ENCODE measurements at places on chromosomes 2 and 18. TPM values are rescaled to one million over a fixed set of nuclear protein-coding genes. Genes with fewer than 3 reads are reported as not detected.

The CD8B2 gene
- total RNA-seq: 0.54 TPM

The ADD2 gene
- 6.9 TPM for total RNA-seq

The TBR1 gene
- 0.05 TPM for total RNA-seq

DNA sequence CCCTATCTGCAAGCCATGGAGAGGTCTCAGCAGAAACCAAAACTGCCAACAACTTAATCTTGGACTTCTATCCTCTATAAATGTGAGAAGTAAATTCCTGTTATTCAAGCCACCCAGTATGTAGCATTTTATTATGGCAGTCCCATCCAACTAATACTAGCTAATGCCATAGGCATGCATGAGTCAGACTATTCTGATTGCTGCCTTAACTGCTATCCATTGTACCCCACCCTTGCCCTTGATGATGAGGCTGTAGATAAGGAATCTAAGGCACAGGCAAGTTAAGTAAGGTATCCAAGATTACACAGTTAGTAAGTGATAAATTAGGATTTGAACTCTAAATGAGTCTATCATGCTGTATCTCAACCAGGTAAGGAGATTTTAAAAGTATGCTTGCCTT is 223.0 kb downstream of the UBE2E3 start:
- H3K4me1 ChIP-seq: peaks cover 26% of the 10 kb centered on the region
- no peak for DNase-seq
- H3K36me3 ChIP-seq: peaks cover 56% of the 10 kb centered on the region
- H3K27me3 ChIP-seq: no peaks in the 10 kb centered on the region

- H3K4me3 ChIP-seq: no peak overlapping the region
- H3K27ac ChIP-seq: no peak overlapping the region
- DNase-seq: no peak
- no peaks in the 10 kb centered on the region for H3K4me1 ChIP-seq
Measured at GRCh38 chr2:1607971-1608688, 136.2 kb downstream of the PXDN start.

DNA sequence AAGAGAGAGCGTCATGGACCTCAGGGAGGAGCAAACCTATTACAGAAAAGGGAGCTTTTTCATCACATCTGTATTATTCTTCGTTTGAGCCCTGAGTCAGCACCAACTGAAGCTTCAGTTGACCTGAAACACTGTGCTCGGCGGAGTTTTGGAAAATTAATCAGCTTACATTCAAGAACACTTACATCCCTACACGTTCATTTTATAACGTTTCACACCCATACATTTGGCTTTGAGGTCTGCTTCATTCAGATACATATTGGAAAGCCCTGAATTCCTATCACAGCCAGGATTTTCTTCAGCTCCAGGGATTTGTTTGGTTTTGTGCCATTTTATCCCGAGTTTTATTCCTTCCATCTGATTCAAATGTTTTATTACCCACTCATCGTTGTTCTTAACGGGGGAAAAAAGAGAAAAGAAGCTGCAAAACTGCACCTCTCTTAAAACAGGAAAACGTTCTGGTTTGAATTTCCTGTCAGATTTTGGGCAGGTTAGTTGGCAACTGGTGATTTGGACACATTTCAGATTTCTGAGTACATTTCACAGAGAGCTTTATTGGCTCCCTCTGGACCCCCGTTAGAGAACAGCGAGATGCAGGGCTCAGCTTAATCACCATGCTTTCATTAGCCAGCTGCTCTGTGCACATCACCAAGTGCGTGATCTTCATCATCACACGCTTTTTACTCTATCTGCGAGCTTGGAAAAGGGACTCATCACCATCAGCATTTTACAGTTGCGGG is 88.8 kb downstream of the CDC42EP3 start:
- H3K27ac ChIP-seq: no peak overlapping the region
- no peak overlapping the region for H3K4me3 ChIP-seq
- no peaks in the 10 kb centered on the region for H3K27me3 ChIP-seq
- peaks cover 52% of the 10 kb centered on the region for H3K4me1 ChIP-seq

The BAZ2B gene
- 3.9 TPM for total RNA-seq

- H3K27ac ChIP-seq: no peak overlapping the region
- H3K4me3 ChIP-seq: no peak overlapping the region
- H3K36me3 ChIP-seq: peaks cover 33% of the 10 kb centered on the region
Measured at GRCh38 chr2:127326289-127326945, 32.5 kb upstream of the ERCC3 start.

GRCh38 chr2:125427721-125428315 is 1228.1 kb upstream of the GYPC start:
- H3K36me3 ChIP-seq: no peaks in the 10 kb centered on the region
- no peak for DNase-seq
- no peaks in the 10 kb centered on the region for H3K4me1 ChIP-seq
- H3K4me3 ChIP-seq: no peak overlapping the region

- H3K27me3 ChIP-seq: no peaks in the 10 kb centered on the region
- no peaks in the 10 kb centered on the region for H3K36me3 ChIP-seq
- no peak for DNase-seq
- no peak overlapping the region for H3K4me3 ChIP-seq
- no peaks in the 10 kb centered on the region for H3K4me1 ChIP-seq
Measured at GRCh38 chr2:141728886-141729285, 401.9 kb downstream of the LRP1B start.

The RIT2 gene
- not detected for total RNA-seq

GRCh38 chr2:148519013-148519412 is 125.5 kb upstream of the EPC2 start:
- no peak for DNase-seq
- H3K4me3 ChIP-seq: no peak overlapping the region
- no peaks in the 10 kb centered on the region for H3K27me3 ChIP-seq
- no peak overlapping the region for H3K27ac ChIP-seq
- H3K36me3 ChIP-seq: peaks cover 2% of the 10 kb centered on the region
- H3K4me1 ChIP-seq: peaks cover 54% of the 10 kb centered on the region

The DES gene
- total RNA-seq: not detected

- DNase-seq: no peak
- no peak overlapping the region for H3K27ac ChIP-seq
- no peaks in the 10 kb centered on the region for H3K27me3 ChIP-seq
- H3K4me3 ChIP-seq: no peak overlapping the region
- no peaks in the 10 kb centered on the region for H3K4me1 ChIP-seq
Measured at GRCh38 chr2:72992734-72993102, 75.4 kb downstream of the EMX1 start.

The ERMN gene
- 2.1 TPM for total RNA-seq

The TEKT4 gene
- total RNA-seq: 0.27 TPM

The BCL2 gene
- 95.9 TPM for total RNA-seq

DNA sequence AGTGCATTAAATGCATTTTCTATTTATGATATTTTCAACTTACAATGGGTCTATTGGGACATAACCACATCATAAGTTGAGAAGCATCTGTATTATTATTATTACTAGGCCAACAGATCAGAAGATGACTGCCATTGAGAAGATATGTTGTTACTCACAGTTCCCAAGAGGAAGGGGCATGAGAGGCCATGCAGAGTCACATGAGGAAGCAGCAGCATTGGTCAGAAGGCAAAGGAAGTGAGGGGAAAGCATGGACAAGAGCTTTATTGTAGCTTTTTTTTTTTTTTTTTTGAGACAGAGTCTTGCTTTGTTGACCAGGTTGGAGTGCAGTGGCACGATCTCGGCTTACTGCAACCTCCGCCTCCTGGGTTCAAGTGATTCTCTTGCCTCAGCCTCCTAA is 66.2 kb upstream of the LCLAT1 start:
- no peak overlapping the region for H3K27ac ChIP-seq
- H3K4me3 ChIP-seq: no peak overlapping the region
- H3K27me3 ChIP-seq: peaks cover 13% of the 10 kb centered on the region
- no peak for DNase-seq
- no peaks in the 10 kb centered on the region for H3K36me3 ChIP-seq
- H3K4me1 ChIP-seq: peaks cover 1% of the 10 kb centered on the region

- peaks cover 7% of the 10 kb centered on the region for H3K27me3 ChIP-seq
- H3K4me1 ChIP-seq: no peaks in the 10 kb centered on the region
- H3K4me3 ChIP-seq: no peak overlapping the region
Measured at GRCh38 chr2:224366267-224366844, 35.6 kb downstream of the FAM124B start.

The SERPINB11 gene
- total RNA-seq: not detected

DNA sequence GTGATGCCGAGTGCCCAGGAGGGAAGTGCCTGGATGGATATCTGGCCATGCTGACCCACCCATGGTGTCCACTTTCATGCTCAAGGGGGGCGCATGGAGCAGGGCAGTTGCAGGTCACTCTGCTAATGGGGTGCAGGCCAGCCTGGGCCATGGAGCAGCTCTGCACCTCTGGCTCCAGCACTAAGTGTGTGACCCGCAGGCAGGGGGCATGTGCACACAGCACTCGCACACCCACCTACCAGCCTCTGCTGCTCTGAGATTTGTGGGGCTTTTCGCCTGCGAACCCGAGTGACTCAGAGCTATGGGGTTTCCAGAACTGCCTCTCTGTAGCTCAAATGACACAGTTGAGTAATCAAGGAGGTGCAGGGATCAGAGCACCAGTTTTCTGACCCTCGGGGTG is 66.2 kb downstream of the CYP26B1 start:
- H3K4me3 ChIP-seq: no peak overlapping the region
- no peaks in the 10 kb centered on the region for H3K27me3 ChIP-seq

The SERPINB10 gene
- not detected for total RNA-seq

The TPRKB gene
- 42.7 TPM for total RNA-seq

The SKOR2 gene
- total RNA-seq: not detected

The CEP192 gene
- total RNA-seq: 31.2 TPM

DNA sequence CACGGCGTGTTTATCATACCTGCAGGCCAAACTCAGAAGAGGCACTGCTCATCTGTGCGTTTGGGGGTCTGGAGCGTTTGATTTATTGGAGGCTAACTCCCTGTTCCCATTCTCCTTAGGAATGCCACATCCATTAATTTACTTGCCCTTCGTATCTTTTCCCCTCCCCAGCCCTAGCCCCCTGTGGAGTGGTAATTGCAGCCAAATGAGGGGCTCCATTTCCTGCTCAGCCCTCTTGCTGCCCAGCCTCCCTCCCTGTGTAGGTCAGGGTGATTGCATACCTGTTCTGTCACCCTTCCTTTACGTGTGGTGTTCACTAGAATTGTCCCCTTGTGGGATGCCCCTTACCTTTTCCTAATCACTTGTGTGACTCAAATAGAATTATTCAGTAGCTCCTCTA is 120.4 kb downstream of the MAP3K20 start:
- DNase-seq: no peak
- no peak overlapping the region for H3K4me3 ChIP-seq
- H3K36me3 ChIP-seq: peaks cover 11% of the 10 kb centered on the region
- H3K27ac ChIP-seq: no peak overlapping the region

DNA sequence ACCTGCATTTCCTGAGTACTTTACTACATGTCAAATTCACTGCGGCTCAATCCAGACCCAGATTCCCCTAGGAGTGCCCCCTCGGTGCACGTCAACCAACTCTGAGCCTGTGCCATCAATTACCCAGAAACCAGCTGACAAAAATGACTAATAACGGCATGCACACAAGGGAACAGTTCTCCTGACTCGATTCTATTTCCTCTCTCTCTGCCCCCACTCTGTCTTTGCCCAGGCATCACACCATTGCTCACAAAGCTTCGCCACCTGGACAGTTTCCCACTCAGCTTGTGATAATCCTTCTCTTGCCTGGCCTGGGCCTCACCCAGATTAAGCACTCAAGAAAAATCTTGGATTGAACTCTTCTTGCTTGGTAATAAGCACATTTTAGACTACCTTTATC is 115.3 kb upstream of the NDUFV2 start:
- no peaks in the 10 kb centered on the region for H3K36me3 ChIP-seq
- H3K27me3 ChIP-seq: peaks cover 2% of the 10 kb centered on the region
- no peak for DNase-seq
- no peak overlapping the region for H3K4me3 ChIP-seq
- H3K4me1 ChIP-seq: no peaks in the 10 kb centered on the region

The KCNIP3 gene
- not detected for total RNA-seq
